Type B pancreatic cell (in vitro differentiated cells): ENCODE measurements at places on chromosomes 3 and 15.

GRCh38 chr15:50059203-50059772 is 59.7 kb downstream of the ATP8B4 start:
- no peak for DNase-seq

DNA sequence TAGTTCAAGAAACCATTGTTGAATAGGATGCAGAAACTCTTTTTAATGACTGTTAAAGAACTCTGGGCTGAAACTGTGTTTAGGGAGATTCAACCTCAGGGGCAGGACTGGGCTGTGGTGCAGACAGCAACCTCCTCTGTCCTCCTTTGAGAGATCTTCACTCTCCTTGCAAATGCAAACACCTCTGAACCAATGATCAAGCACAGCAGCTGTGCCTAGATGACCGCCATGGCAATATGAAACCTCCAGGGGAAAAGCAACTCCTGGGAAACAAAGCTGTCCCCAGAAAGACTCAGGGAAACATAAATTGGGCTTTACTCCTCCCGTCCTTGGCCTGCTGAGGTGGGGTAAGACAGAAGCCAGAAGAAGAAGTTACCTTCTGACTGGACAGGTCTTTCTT is 52.6 kb downstream of the TBC1D2B start:
- DNase-seq = no peak

DNA sequence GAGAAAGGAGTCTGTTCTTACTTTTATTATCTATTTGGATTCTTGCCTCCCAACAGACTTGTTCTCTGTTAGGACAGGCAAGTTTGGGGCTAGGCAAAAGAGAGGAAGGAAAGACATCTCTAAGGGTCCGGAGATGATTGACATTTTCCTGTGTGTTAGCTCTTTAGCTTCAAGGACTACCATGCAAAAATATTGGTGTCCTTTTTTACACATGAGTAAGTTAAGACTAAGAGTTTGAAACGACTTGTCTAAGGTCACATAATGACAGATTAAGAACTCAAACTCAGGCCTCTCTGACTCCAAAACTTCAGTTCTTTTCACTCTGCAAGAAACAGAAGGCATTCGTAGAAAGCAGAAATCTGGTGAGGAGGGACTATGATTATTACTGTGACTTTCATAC is 5.9 kb downstream of the LMCD1 start:
- no peak for DNase-seq

DNA sequence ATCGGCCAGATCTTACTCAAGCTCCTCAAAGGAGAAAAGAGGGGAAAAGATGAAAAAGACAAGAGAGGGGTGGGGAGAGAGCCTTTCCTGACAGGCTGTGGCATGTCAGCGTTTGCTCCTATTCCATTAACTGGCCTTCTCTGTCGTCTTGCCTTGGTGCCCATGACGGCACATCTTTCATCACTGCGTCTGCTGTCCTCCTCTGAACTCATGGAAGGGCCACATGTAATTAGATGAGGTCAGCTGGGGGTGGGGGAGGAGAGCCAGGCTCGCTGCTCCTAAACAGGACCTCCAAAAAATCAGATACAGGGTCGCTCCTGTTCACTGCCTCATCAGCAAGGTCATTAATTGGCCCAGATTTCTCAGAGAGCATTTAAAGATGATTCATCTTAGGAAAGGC is 49.7 kb downstream of the LRTM1 start:
- DNase-seq = no peak

DNA sequence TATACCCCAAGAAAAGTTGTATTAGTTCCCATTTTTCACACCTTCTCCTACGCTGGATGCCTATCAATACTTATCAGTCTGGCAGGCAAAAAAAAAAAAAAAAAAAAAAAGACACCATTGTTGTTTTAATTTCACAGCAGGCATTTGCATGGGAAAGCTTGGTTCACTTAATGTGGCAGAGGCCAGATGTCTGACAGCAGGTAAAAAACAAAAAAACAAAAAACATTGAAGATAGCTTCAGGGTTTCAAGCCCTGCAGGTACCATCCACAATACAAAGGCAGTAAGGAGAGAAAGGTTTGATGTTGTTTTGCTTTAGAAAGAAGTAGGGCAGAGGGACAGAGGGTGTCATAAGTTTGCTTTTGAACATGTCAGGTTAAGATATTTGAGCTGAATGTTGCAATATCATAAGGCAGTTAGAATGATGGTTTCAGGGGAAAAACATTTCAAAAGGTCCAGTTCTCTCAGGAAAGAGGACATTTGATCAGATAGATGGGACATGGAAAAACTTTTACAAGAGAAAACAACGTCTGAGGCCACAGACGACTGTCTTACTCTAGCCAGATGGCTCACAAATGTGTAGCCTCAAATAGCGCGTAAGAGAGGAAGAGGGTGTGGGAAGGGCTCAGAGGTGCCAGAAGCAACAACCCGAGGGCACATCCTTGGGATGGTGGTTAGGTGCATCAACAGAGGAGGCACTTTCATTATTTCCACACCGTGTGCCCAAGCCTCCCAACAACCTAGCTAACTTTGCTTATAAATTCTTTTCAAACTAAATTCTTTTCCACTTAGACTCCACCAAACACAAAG is 25.7 kb downstream of the PCOLCE2 start:
- no peak for DNase-seq

- DNase-seq = no peak
Measured at GRCh38 chr15:80854104-80854503, 74.9 kb downstream of the CEMIP start.

DNA sequence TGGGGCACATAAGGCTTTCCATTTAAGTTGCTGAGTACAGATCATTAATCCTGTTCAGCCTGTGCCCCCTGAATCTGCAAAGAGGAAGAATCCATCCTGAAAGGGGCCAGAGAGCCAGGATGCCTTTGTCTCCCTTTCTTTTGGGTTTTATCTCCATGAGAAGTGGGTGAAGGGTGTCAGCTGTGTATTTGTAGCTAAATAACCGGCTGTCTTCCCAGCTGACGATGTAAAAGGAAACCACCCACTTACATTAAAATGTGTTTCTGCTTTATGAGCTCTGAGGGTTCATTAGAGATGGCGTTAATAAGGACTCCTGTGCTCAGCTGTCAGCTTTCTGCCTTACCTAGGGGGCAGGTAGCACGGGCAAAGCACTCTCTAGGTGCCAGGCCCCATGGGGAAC is 83.4 kb downstream of the SLCO3A1 start:
- DNase-seq = no peak

DNA sequence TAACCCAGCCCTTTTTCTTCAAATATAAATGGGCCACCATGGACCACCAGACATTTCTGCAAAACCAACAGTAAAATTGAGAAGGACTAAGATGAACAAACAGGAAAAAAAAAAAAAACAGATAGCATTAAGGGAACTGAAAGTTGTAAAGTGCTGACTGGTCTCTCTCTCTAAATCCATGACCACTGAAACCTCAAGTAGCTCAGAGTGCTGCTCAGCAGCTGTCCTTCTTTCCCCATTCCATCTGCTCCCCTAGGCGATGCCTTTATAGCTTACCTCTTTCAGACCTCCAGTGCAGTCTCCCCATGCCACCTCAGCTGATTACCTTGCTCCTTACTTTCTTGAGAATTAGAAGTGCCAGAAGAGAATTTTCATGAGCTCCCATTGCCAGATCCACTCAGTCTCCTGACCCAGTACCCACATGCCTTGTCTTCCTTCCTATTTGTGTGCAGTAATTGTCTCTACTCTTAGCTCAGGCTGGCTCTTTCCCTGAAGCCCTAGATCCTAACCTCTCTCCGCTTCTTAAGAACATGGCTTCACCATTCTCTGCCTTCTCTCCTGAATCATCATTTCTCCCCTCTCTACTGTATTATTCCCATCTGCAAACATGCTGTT is 23.9 kb upstream of the XIRP1 start:
- DNase-seq = no peak

GRCh38 chr3:140433431-140433830 is 244.4 kb upstream of the TRIM42 start:
- no peak for DNase-seq

- DNase-seq = no peak
Measured at GRCh38 chr3:71744738-71745137, 8.9 kb upstream of the GPR27 start.

GRCh38 chr3:104750581-104750980 is 616.1 kb upstream of the ALCAM start:
- no peak for DNase-seq

DNA sequence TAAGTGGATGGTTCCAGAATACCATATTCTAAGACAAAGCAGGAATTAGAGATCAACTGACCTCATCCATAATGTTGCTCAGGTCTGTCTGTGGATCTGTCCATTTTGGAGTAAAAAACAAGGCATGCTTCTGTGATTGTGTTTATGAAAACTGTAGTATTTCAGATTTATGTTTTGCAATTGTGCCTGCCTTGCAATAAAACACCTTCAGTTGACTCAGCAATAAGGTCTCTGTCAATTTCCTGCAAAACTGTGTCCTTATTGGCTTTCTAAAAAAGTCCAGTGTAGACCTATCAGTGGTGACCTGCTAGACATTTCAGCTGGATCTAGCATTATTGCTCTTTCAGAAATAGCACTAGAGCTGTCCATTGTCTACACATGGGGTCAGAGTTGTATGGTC is 409.5 kb upstream of the AZI2 start:
- DNase-seq = no peak

DNA sequence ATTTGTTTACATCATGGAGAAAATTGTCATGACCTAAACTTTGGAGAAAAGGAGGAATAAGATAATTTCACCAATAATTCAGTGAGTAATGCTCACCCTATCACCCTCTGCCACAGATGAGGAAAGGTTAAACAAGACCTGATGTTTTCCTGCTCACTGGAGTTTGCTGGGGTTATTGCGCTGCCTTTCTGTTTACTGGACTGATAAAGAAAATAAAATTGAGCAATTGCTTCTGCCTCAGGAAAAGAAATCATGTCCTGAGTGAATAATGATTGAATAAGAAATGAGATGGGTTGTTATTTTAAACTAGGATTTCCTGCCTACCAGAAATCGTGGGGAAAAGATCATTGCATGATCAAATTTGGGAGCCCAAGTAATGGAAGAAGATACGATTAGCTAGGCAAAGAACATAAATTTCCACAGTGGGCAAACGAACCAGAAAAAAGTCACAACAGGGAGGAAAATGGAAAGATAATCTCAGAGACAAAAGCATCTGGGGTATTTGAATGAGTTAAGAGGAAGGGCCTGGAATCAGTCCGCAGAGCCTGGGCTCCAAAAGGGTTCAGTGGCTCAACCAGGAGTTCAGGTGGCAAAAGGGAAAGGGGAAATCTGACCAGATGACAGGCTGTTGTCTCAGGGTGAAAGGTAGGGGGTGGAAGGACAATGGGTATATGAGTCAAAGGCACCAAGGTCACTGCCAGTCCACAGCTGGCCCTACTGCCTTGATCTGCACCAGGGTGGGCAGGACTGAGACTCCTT is 146.8 kb downstream of the FAM43A start:
- no peak for DNase-seq

GRCh38 chr3:47310391-47310790 is 27.6 kb downstream of the KLHL18 start:
- DNase-seq = no peak

- no peak for DNase-seq
Measured at GRCh38 chr3:123305192-123305591, 103.4 kb downstream of the SEC22A start.

DNA sequence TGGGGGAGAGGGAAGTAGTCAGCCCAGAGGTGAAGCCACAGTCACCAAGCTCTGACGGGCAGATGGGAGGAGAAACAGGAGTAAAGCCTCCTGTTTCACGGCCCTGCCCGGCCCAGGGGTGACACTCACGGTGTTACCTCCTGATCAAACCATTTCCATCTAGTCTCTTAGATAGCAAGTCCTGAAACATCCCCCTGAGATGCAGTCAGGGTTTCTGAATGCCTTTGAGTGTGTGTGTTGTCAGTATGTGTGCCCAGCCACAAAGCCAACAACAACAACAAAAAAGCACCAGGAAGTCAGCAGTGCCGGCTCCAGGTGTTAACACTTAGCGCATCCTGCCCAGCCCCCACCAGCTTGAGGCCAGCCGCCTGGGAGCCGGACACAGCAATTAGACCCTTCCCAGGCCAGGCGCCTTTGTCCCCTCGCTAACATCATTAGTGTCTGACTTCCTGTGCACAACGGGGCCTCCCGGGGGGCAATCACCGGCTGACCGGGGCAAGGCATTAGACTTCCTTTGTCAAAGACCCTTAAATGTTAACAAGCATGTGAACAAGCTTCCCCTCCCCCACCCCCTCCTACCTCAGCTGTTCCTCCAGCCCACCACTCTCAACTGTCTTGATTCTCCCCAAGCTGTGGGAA is 34.5 kb downstream of the IL17RD start:
- DNase-seq = peak; percentile 79

DNA sequence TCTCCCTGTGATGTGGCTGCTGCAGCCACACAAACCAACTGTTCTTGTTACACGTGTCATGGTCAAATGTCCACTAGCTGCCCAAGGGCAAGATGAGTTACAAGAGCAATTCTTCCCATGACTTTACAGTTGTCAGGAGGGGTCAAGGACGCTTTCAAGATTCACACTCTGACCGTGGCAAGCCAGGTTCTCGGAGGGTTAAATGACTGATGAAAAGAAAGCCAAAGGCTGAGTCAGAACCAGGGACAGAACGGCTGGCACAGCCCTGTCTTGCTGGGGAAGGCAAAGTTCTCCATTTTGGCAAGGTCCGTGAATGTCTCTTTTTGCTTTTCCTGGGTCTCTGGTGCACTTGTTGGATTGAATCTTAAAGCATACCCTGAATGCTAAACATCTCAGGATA is 364.5 kb upstream of the ICE2 start:
- no peak for DNase-seq

DNA sequence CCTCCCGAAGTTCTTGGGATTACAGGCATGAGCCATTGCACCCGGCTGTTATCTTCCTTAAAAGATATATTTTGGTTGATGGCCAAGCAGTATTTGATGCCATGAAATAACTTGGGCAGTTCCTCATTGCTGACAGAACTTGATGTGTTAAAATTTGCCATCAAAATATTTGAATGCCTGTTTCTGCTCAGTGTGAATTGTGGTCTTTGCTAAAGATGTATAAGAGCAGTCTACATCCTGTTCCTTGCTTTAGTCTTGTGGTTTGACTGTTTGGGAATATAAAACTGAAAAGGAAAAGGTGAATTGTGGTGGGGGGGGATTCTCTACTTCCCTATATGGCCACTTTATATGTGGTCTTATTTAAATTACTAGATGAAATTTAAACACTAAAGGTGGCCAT is 14.0 kb downstream of the TRIM71 start:
- no peak for DNase-seq

- no peak for DNase-seq
Measured at GRCh38 chr3:49387721-49388120, 24.1 kb downstream of the RHOA start.

DNA sequence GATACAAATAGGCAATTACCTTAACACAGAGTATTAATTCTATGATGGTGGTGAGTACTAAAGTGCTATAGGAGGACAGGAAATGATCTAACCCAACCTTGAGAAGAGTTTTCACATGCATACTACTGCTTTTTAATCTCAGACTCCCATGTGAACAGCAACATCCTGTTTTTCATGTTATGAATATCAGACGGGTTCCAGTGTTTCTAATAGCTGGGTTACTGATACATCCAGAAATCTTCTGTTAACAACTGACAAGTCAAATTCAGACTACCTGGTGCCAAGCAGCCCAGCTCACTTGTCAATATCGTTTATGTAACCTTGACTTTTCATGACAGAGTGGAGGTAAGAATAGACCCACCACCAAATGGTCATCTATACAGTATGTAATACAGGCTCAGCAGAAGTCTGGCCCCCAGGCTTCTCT is 220.2 kb upstream of the COL8A1 start:
- DNase-seq = no peak

- DNase-seq = no peak
Measured at GRCh38 chr3:119219069-119219468, 21.6 kb downstream of the B4GALT4 start.

- DNase-seq = no peak
Measured at GRCh38 chr3:52429779-52430415, 15.0 kb downstream of the SEMA3G start.
